ENCODE measurements at places on chromosomes 5 and 9.

GRCh38 chr9:117414220-117414905, 494 bp downstream of the ASTN2 start:
- no peak for DNase-seq

GRCh38 chr9:129323999-129324553, 146.0 kb upstream of the IER5L start:
- no peak for DNase-seq

DNA sequence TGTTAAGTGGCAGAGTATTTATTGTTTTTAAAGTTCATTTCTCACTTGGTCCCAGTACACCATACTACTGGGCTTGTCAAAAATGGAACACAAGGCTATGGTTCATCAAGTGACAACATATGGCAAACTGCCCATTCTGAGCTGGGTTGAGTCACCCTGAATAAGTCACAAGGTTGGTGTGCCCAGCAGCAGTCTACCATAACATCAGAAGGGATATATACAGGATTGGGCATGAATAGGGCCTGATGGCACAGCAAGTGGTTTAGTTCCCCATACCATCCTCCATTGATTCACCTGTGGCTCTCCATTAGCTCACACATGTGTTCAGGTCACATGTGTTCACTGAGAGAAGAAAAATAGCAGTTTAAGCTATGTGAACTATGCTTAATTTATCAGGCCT, 249.8 kb upstream of the PRDM9 start:
- no peak for DNase-seq

- no peak for DNase-seq
These were observed 1237.4 kb upstream of the CDH18 start for GRCh38 chr5:21225223-21226064.

- no peak for DNase-seq
These were observed 177.0 kb downstream of the FGF18 start for GRCh38 chr5:171596391-171596878.

DNA sequence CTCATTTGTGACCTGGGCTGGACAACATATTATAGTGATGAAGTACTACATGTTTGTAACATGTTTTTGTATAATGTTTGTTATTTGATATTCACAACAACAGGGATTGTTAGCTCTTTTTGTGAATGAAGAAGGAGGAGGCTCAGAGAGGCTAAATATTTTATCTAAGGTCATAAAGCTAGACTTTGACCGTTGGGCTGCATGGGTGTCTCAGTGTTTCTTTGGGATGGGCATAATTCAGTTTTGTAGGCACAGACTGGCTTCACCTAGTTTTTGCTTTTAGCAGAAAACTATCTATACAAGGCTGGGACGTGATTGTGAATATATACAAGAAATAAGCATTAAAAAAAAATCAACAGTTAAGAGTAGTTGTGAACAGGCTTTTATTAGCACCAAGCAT, 15.0 kb upstream of the GNG10 start:
- DNase-seq, result no peak

DNA sequence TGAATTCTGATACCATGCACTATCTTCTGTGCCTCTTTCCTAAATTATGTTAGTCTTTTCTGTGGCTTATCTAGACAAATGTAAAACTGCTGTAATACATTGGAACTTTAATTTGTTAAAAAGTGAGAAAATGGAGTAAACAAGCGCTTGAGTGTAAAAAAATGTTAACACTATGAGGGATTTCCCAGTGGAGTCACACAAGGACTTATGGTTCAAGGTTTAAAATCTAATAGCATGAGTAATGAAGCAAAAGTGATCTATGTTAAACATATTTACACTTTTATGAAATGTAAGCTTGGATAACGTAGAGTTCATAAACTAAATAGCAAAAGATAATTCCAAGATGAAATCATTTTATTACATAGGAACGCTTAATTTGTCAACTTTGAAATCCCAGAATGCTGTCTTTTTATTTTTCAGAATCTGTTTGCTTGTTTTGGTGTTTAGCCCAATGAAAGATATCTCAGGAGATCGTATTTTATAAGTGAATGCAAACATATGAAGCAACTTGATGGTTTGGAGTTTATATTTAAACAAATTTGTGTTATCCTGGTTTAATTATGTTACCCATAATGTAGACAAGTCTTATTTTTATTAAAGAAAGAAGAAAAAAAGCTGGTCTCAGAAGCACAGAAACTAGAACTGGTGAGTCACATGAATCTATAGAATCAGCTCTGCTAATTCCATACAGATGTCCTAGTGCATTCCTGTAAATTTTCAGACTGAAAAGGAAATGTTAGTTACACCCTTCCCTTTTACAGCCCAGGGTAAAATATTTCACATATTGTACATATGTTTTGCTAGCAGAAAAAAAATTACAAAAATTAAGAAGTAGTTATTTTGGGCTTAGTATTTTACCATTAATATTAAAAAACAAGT, 34.2 kb upstream of the FBN2 start:
- DNase-seq, result peak; percentile 58

DNA sequence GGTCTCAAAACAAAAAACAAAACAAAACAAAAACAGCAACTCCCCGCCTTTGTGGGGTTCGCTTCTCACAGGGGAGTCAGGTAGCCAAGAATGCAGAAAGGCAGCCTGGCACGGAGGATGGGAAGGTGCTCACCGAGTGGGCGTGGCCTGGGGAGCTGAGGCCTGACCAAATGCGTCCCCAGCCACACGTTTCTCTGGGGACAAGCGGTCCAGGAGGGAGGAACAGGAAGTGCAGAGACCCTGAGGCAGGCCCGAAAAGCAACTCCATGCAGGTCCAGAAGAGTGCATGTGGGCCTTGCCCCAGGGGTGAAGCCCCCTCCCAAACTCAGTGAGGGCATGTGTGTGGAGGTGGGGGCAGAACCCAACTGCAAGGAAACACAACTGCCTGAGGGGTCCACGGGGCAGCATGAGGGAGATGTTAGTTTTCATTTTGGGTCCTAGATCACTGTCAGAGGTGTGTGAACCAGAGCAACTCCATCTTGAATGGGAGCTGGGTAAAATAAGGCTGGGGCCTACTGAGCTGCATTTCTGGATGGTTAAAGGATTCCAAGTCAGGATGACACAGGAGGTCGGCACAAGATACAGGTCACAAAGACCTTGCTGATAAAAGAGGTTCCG, 2.6 kb upstream of the UAP1L1 start:
- DNase-seq, result no peak

GRCh38 chr5:133820507-133820906, 147.9 kb downstream of the C5orf15 start:
- no peak for DNase-seq

DNA sequence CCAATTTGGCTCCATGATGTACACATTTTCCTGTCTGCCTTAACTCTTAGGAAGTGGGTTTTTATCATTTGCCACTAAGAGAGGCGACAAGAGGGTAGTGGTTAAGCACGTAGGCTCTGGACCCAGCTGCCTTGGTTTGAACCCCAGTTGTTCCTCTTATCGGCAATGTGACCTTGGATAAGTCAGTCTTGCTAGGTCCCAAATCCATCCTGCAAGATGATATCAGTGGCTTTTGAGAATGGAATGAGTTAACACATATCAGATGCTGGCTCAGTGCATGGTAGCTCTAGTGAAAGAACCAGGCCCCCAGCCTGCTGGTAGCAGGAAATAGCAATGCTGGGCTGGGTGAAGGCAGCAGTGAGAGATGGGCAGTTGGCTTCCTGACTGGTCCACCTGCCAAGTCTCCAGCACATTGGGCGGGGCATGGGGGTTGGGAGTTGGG, 72.5 kb downstream of the STK10 start:
- no peak for DNase-seq

DNA sequence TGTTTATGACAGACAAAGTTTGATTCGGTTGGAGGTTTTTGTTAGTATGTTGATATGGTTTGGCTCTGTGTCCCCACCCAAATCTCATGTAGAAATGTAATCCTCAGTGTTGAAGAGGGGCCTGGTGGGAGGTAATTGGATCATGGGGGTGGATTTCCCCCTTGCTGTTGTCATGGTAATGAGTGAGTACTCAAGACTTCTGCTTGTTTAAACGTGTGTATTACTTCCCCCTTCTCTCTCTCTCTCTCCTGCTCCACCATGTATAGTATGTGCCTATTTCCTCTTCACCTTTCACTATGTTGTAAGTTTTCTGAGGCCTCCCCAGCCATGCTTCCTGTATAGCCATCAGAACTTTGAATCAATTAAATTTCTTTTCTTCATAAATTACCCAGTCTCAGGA, 415.1 kb downstream of the HCN1 start:
- no peak for DNase-seq

GRCh38 chr5:5042806-5043205, 97.3 kb upstream of the ADAMTS16 start:
- DNase-seq, result no peak

DNA sequence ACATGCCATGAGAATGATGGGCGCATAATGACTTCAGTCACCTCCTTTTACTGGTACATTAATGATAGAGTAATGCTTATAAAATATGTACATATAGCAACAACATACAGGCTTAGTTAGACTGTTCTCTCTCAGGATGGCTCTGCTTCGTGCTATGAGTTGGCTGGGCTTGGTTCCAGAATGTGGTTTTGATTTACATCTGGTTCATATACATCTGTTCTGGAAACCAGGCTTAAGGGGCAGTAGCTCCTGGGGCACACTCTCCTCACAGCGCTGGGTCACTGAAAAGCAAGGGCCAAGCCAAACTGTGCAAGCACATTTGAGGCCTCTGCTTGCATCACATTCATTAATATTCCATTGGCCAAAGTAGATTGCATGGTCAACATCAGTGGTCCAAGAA, 44.9 kb downstream of the PCSK1 start:
- peak; percentile 18 for DNase-seq

- DNase-seq, result no peak
These were observed 26.7 kb downstream of the CSF1R start for GRCh38 chr5:150059623-150060022.

GRCh38 chr5:168334280-168334679, 42.8 kb downstream of the WWC1 start:
- no peak for DNase-seq

GRCh38 chr5:107875833-107876232, 205.1 kb upstream of the EFNA5 start:
- DNase-seq, result no peak

DNA sequence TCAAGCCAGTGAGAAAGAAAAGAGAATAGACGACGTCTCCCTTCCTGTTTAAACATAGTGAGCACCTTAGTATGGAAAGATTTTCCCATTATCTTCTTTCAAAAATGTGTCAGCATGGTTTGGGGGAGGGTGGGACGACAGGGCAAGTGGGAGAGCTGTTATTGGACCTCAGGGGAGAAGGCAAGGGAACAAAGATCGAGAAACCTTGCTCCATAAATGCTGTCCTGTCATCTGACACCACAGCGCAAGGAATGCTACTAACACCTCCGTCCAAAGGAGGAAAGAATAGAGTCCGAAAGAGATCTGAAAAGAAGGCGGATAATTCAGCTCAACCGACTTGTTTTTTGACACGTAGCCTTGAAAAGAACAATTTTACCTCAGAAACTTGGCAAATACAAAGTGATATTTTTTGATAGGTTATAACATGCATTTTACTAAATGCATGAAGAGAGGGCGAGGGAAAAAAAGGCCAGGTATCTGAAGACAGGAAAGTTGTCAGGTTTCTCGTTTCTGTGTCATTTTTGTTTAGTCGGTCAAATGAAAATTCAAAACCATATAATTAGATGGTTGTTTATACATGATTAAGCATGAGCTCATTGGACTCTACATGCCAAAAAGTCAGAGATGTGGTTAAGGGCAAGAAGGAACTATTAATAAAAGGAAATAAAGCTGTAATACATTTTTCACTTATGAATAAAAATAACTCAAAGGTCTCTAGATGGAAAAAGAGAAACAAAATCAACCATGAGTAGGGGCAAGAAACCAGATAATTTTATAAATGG, 155.7 kb downstream of the GLIS3 start:
- DNase-seq, result no peak
